Stimulated activated CD8-positive, alpha-beta memory T cell treated with anti-CD3 and anti-CD28 coated beads, Interleukin-12 subunit alpha, Interleukin-12 subunit beta, amount 100 ng/mL, for 1 hour (primary cell): ENCODE measurements at places on chromosomes 2 and 18.

- DNase-seq, result no peak
Measured at GRCh38 chr2:231676243-231676642, 32.1 kb upstream of the PTMA start.

DNA sequence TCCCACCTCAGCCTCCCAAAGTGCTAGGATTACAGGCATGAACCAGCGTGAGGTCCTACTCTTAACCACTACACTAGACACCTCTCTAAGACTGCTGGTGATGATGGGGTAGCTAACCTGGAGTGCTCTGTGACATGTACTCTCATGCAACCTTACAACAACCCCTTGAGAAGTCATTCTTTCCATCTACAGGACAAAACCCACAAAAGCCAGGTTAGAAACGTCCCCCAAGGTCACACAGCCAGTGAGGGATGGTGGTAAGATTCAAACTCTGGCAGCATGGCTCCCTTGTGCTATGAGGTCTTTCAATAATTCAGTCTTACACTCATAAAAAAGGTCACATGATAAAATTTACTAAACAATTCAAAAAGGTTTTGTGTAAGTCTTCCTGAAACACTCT, 94.8 kb upstream of the SERTAD2 start:
- no peak for DNase-seq

DNA sequence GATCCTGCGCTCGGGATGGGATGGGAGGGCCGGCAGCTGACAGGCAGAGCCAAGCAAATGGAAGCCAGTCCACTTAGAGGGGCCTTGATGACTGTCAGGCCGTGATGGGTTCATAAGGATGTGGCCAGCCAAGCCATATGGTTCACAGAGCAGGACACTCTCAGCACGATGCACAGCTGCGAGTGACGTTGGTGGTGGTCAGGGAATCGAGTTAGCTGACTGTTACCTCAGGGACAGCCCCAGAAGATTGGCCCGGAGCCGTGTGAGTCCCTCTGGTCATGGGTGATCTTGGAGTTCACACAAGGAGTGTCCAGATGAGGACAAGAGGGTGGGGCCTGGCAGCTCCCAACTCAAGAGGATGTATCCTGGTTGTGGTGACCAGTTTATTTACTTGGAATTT, 70.2 kb downstream of the TPGS2 start:
- no peak for DNase-seq

- no peak for DNase-seq
Measured at GRCh38 chr2:56803596-56803995, 619.8 kb downstream of the CCDC85A start.

GRCh38 chr2:221716426-221717303, 144.6 kb upstream of the EPHA4 start:
- DNase-seq, result no peak

GRCh38 chr2:241095594-241096290, 6.3 kb downstream of the MTERF4 start:
- no peak for DNase-seq

- DNase-seq, result no peak
Measured at GRCh38 chr2:20370191-20370590, 19.5 kb upstream of the PUM2 start.

DNA sequence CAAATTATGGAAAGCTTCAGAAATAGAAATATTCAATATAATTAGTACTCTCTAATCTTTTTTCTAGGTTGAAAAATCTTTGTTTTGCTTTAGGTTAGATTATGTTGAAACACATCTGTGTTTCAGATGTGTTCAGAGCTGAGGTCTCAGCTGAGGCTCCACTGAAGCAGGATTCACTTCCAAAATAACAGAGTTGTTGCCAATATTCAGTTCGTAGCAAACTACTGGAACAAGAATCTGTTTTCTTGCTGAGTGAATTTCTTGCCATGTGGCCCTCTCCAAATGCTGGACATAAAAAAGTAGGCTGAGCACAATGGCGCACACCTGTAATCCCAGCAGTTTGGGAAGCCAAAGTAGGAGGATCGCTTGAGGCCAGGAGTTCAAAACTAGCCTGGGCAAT, 8.7 kb downstream of the PHOSPHO2 start:
- DNase-seq, result no peak

DNA sequence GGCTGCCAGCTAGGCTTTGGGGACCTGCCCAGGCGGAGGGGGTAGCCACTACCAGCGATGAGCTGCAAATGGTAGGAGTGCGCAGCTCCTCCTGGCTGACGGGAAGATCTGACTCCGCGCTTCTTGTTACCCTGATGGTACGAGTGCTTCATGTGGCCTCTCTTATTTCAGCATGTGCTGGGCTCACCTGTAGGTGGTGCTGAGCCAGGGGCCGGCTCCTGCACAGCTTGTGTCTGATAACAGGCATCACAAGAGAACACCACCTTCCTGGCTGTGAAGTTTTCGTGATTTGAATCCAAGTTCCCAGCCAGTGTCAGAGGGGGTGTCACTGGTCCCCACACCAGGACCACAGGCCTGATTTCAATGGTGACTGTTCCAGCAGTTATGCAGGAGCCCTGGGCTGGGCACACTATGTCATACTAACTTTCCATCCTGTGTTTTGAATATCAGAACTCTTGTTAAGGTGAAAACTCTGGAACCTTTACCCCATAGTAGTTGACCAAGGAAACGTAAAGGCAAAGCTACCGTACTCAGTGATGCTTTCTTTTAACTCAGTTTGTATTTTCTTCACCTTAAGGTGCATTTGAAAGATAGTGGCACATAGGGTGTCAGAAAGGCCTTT, 28.0 kb downstream of the APCDD1 start:
- DNase-seq, result no peak

DNA sequence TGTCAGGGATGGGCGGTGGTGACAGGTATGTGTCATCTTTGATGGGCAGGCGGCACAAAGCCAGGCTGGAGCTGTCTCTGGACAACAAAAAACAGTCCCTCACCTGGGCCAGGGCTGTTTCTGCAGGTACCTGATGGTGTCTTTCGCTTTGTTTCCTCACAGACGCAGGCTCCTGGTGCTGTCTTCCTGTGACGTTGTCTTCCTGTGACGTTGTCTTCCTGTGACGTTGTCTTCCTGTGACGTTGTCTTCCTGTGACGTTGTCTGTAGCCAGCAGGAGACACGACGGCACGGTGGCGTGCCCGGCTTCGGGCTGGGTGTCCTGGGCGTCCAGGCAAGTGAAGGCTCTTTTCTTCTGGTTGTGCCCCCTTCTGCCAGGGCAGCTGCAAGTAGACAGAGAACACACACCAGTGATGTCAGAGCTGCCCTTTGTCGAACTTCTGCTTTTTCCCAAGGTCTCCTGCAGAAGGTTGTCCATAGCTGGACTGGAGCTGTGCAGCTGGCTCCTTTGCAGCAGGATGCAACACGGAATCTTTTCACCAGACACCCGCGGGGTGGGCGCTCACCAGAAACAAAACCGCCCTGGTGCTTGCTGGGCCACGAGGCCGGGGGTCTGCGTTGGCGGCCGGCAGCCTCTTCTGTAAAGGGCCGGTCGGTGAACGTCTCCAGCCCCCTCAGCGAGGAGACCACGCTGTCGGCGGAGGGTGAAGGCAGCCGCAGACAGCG, 21.1 kb downstream of the GPR35 start:
- no peak for DNase-seq

DNA sequence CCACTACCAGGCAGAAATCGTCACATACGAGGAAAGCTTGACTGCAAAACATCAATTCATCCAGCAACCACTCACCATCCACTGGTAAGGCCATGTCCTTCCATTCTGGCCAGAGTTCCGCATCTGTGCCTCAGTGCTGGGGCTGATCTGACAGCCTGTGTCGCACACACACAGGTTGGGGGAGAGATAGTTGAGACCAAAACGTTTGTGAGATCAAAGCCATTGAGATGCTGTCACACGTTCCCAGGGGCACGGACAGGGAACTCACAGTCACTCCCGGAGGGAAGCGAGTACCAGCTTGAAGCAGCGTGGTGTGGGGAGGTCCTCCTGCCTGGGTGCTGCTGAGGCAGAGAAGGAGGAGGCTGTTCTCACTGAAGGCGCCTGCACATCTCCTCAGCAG, 458.5 kb upstream of the SALL3 start:
- no peak for DNase-seq

DNA sequence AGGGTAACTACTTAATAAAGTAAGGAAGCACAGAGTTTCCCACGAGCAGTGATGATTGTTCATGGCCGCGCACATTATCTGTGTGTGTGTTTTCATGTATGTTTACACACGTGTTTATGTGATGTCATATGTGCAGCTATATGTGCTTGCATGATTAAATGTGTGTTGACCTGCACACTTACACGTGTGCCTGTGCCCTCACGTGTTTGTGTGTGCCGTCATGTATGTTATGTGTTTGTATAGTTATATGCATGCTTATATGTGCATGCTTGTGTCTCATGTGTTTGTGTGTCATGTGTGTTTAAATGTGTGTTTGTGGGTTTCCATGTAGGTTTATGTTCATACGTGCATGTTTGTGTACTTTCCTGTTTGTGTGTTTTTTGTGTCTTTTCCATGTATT, 782.3 kb downstream of the GALR1 start:
- DNase-seq, result no peak

DNA sequence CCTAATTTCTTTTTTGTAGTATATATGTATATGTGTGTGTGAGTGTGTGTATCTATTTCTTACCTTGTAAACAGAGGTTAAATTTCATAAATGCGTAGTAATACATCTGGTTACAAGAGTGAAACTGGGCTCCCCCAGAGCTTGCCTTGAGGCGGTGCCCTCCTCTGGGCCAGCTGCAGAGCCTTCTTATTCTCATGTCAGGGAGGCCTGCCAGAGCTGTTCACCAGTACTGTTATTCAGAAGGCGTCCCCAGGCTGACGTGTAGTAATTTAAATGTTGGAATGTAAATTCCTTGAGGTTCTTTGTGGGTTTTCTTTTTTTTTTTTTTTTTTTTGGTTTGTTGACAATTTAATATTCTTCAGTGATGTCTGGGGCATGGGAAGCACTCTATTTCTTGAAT, 11.2 kb downstream of the COPS8 start:
- DNase-seq, result no peak

DNA sequence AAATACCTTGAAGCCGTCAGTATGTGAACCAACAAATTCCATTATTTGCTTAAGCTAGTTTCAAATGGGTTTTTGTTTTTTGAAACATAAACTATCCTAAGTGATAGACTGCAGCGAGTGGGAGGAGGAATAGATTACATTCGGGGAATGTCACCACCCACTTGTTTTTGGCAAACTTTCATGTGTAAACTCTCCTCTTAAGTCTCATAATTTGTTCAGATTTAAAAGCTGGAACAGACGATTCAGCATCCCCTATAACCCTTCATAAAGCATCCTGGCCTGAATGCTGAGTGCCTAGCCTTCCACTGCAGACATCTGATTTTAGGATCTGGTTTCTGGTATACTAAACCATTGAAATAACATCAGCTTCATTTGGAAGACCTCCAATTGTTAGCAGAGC, 51.0 kb downstream of the CPO start:
- no peak for DNase-seq

GRCh38 chr2:147149575-147150240, 695.1 kb upstream of the ACVR2A start:
- DNase-seq, result no peak

DNA sequence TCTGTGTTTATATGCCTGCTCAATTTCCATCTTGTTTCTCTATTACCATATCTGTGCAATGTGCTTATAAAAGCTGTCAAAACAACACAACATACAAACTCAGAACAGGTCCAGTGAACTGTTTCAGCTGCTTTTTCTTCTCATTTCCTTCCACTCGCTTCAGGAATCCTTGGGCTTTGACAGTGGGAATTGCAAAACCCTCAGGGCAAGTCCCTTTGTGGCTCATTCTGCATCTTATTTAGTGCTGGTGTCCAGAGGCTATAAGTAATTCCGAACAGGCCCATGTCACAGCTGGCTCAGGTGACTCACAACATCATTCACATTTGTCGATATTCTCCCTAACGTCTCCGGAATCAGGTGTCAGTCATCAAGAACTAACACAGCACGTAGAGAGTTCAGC, 309.9 kb upstream of the ZNF521 start:
- DNase-seq, result no peak

- DNase-seq, result no peak
Measured at GRCh38 chr2:144682248-144682647, 162.3 kb upstream of the ZEB2 start.

GRCh38 chr2:95353055-95353575, 49.4 kb upstream of the FAHD2A start:
- no peak for DNase-seq

DNA sequence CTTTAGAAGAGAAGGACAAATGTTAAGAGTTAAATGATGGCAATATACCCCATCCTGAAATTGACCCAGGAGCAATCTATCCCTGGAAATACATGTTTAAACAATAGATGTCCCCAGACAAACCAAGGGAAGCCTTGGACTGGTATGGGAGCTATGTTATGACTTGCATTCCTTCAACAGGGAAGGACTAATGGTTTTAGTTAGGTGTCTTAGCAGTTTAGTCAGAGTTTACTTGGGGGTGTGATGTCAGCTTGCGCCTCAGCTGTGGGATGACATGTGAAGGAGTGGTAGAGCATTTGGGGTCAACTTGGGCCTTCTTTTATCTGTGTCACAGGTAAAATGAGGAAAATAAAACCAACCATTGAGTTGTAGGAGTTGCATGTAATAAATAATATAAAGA, 36.8 kb downstream of the SPC25 start:
- DNase-seq, result no peak

DNA sequence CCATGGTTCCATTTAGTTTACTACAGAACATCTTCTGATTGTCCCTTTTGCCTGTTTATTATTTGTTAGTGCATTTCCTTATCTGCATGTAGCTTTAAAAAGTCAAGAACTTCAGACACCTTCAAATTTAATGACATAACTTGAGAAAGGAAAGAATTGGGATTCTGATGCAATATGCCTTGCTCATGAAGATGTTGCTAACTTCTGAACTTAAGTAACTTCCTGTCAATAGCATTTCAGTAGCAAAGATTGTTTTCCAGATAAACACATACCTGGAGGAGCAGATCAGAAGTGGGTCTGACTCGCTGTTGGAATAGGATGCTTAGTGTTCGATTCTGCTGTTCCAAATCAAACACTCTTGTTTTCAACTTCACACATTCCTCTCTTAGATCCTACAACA, 190.2 kb upstream of the LYPD1 start:
- no peak for DNase-seq

GRCh38 chr18:36665952-36666351, 162.8 kb downstream of the TPGS2 start:
- DNase-seq, result no peak

DNA sequence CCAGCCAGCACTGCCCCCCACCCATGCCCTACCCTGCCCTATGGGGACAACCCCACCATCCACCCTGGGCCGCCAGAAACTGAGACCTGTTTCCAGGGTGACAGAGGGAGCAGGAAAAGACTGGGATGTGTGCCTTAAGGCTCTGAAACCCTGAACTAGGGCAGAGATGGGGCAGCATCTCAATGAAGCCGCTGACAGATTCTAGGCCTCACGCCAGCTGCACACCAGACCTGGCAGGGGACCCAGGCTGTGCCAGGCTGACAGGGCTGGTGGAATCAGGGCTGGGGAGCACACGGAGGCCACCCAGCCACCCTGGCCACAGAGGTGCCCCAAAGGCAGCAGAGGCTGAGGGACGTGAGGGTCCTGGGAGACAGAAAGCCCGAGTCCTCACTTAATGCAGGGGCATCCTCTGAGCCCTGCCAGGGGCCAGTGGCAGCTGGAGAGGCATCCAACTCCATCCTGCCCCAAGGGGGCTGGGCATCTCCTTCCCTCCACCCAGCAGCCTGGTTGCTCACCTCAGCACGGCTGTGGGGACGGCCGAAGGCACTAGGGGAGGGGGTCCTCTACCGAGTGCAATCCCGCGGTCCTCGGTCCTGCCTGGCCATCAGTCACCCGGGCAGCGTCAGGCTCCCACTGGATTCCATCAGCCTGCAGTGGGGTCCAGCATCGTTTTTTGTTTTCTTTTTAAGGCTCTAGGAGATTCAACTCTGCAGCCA, 169.2 kb downstream of the ZFP36L2 start:
- DNase-seq, result no peak
